Brain (organoid and tissue), 16 donors: ENCODE measurements at places on chromosomes 12 and 14.

GRCh38 chr12:30529489-30530269 is 166.0 kb downstream of the IPO8 start:
- DNase-seq = no peak

DNA sequence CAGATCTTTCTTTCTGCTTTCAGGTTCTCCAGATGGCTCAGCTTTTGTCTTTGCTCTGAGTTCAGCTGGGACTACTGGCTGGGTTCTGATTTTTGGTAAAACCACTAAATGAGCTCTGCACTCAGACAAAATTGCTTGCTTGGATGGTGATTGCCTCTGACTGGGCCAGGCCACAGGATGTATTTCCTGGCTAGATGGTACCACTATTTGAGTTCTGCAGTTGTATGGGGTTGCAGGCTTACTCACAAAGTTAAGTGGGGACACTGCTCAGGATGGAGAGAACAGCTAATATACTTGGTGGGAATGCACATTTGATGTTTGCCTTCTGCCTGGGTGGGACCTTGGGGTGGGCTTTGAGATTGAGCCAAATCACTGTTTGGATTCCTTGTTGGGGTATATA is 14.0 kb upstream of the OR4Q3 start:
- no peak for DNase-seq

DNA sequence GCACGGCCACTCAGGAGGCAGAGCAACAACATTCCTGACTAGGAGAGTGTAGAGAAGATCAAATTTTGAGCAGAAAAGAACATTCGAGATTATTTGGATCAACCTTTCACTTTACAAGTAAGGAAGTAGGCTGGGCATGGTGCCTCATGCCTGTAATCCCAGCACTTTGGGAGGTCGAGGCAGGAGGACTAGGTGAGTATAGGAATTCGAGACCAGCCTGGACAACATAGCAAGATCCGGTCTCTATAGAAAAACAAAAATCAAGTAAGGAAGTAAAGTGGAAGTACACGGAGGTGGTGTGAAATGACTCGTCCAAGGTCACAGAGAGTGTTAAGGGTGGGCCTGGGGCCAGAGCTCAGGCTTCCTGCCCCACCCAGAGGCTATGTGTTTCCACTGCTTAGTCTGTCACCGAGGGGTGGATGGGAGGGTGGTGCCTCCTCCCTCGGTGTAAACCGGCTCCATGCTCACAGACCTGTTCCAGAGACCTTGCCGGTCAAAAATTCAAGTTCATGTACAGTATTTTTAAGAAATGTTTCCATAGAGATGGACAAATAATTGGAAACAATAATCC is 51.9 kb downstream of the MAP1LC3B2 start:
- no peak for DNase-seq

- no peak for DNase-seq
Observed at GRCh38 chr12:76018672-76019071, 12.9 kb downstream of the PHLDA1 start.

DNA sequence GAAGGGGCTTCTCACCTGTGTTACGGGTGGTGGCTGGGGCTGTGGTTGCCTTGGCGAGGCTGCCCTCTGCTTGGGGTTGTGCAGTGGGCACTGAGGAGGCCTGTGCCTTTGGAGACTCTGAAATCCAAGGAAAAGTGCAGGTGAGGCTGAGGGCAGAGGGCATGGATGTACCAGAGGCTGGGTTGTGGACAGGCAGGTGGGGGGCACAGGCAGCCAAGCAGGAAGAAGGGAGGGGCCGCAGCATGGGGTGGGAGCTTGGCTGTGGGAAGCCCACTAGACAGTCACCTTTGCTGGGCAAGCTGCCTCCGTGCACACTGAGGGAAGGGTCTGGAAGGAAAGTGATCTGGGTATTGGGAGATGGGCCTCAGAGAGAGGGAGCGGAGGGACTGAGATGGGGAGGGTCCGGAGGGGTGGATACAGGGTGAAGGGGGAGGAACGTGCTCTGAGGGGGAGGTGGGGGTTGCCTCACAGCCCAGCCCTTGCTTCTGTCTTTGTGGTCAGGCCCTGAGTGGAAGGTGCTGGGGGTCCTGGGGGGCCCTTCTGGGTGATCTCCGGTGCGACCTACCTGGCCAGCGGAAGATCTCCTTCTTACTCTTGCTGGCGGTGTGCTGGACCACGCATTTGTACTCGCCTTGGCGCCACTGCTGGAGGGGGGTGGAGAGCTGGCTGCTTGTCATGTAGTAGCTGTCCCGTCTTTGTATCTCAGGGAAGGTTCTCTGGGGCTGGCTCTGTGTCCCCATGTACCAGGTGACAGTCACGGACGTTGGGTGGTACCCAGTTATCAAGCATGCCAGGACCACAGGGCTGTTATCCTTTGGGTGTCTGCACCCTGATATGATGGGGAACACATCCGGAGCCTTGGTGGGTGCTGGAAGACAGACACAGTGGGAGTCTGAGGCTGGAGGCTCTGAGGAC is 318.7 kb downstream of the TMEM121 start:
- no peak for DNase-seq

GRCh38 chr14:99258876-99259726 is 12.9 kb downstream of the BCL11B start:
- no peak for DNase-seq

DNA sequence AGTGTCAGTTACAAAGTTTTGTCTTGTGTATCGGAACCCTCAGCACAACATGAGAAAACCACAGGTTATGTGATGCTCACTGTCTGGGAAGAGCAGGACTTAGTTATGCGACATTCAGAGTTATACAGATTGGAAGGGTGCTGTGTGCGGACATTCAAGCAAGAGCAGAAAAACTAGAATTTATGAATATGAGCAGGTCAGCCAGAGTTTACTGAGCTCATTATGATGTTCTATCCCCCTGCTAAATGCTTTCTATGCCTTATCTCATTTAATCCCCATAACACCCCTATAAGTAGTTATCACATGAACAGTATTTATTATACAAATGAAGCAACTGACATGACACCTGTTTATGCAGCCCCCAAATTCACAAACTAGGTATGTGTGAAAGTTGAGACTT is 1083.2 kb downstream of the FLRT2 start:
- no peak for DNase-seq

DNA sequence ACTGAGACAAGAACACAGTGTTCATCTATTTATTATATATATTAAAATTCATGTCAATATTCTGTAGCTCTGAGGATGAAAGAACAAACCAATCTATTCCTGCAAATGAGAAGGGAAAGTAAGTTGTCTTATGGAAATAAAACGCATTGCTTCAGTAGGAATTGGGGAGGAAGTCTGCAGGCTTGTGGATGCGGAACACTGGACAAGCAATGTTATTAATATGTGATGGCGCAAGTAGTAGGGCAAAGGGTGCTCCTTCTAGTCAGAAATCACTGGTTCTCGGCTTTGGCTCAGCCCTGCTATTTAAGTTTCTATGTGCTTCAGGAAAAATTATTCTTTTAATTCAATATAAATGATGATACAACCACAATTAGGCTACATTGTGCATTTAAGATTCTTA is 28.8 kb upstream of the RAP1B start:
- no peak for DNase-seq

- DNase-seq = peak; percentile 93
Observed at GRCh38 chr12:121499929-121500793, 80.7 kb downstream of the KDM2B start.
